ENCODE measurements at places on chromosomes 2 and 18.

DNA sequence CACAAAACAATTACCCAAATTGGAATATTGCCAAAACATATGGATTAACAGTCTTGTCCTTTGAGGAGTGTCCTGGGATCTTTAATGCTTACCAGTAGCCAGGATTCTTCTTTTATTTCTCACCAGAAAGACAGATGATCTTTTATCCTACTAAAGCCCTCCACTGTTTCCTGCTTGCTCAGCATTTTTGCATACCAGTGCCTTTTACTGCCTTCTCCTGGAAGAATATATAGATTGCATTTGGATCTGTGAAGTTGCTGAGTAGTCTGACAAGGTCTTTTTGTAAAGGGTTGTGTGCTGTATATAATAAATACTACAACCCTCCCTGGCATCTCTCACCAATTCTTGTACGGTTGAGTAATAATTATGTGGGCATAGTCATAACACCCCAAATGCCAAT lies 652.2 kb downstream of the LRRTM4 start:
- DNase-seq = no peak

GRCh38 chr2:121454549-121455090 lies 76.1 kb upstream of the RNU4ATAC start:
- no peak for DNase-seq

DNA sequence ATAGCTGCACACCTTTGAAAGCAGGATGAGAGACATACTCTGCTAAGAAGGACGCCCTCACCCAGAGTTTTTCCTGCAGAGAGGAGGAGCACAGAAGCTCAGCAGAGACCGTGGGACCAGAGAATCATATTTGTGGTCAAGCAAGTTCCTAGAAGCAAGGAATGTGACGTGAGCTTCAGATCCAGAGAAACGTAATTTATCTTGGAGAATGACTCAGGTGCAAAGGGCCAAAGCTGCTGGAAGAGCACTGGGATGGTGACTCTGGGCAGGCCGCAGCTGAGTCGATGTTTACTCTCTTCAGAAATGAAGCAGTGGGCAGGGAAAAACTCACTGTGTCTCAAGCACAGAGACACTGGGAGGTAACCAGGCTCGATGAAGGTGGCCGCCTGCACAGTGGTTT lies 50.1 kb upstream of the IGFBP2 start:
- no peak for DNase-seq

DNA sequence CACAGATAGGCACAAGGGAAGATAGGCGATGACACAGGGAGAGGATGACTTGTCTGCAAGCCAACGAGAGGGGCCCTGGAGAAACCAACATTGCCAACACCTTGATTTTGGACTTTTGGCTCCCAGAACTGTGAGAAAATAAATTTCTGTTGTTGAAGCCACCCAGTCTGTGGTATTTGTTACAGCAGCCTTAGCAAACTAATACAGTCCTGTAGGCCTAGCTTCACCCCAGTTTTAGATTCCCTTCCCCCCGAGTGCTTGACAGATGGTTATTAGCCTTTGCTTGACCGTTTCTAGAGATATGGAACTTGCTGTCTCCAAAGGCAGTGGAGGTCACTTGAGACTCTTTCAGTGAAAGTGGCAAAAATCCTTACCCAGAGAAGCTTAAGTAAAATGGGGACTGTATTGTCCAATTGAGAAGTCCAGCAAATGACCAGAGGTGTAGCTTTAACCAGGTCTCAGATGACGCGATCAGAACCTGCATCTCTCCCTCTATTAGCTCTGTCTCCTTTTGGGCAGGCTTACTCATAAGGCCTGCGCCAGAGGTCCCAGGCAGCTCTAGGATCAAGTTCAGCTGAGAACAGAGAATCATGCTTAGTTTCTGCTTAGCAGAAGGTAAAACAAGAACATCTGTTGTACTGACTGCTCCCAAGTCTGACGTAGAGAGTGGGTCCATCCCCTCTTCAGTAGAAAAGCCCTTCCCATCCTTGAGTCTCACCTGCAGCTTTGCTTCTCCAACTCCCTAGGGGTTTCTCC lies 50.4 kb downstream of the MFSD6 start:
- no peak for DNase-seq

DNA sequence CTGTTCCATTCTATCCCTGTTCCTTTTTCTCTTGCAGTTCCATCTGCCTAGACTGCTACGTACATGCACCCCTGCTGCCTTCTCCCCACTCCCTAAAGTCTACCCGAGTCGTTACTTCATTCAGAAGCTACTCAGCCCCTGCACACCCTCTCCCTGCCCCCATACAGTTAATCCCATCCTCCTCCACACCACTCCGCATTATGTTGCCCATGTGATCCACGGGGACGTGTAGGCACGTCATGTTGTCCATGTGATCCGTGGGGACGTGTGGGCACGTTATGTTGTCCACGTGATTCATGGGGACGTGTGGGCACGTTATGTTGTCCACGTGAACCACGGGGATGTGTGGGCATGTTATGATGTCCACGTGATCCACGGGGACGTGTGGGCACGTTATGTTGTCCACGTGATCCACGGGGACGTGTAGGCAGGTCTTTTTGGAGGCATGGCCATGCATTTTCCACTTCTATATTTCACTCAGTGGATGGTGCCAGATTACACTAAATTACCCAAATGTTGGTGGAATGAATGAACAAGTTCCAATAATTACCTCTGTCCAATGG lies 299.5 kb downstream of the DCDC2C start:
- no peak for DNase-seq

DNA sequence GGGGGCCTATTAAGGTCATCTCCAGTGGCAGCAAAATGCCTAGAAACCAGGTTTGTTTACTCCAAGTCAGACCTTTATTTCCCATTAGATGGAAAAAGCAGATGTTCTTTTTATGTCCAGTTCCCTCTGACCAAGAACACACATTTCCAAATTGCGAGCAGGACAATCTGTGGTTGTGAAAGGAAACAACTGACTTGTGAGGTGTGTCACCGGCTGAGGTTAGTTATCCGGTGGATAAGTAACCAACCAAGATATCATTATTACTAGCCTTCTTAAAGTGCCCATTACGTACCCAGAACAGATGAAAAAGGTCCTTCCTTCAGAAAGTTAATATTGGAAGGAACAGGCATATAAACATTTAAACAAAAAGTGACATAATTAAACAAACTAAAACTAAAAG lies 112.9 kb downstream of the THADA start:
- DNase-seq = peak; percentile 67

DNA sequence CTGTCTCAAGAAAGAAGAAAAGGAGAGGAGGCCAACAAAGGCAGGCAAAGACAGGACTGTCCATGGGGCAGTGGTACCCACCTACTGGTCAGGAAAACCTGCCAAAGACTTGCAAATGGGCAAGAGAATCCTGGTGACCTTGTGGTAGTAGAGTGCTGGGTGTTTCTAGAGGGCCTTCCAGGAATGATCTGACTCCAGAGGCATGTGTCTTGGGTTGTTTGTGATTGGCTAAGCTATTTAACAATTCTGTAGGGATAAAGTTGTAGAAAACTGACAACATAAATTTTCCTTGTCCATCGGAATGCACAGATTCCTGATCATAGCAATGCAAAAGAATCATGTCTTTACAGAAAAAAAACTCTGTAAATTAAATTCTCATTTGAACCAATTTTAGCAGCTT lies 68.5 kb upstream of the ZNF532 start:
- no peak for DNase-seq

DNA sequence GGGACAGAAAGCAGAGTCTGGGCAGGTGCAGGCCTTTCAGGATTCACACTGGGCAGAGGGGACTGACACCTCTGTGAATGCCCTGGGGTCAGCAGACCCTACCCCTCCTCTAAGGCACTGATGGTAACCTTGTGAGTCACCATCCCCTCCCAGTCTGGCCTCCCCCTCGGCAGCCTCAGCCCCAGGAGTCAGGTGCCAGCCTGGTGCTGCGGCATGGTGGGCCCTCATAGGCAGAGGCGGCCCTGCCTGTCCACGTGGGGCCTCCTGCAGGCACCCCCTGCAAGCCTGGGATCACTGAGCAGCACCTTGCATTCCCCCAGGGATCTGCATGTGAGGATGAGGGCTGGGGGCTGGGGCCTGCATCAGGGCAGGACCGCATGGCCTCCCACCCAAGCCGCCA lies 4.8 kb upstream of the GPR17 start:
- no peak for DNase-seq

DNA sequence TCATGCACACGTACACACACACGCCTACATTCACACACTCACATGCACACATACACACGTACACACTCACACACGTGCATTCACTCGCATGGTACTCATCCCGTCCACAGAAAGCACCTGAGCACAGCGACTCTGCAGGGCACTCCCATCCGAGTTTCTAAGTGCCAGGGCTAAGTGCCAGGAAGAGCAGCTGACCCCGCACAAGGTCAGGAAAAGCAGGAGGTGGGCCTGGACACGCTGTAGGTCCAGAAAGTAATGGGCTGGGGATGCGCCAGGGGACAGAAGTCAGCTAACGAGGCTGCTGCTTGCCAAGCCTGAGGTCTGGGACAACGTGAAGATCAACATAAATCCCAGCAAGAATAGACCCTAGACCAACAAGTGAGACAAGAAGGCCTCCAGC lies 15.8 kb downstream of the ADI1 start:
- no peak for DNase-seq

DNA sequence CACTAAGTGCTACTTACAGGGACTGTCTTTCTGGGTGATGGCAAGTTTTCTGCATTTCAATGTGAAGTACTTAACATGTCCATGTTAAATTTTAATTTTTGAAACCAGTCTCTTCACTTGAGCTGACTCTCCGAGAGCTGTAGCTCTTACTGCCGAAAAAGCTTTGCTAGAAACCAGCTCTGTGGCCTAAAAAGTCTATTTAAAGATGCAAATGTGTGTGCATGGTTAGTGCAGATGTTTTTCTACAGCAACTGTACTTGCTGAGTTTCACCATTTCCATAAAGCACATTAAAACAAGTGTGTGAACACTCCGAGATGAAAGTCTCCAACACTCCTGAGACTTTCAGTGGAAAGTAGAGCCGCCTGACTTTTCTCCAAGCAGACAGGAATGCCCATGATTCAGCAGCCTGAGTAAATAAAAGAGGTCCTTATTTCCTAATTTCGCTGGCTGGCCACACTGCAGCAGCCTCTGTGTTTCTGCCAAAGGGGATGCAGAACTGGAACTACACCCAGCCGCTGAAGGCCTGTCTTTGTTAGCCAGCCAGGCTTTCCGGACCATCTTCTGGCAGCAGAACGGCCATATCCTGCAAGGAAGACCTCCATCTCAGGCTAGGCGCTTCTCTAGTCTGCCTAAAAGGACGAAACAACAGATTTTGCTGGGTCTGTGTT lies 121.2 kb downstream of the ZNF521 start:
- peak; percentile 39 for DNase-seq

DNA sequence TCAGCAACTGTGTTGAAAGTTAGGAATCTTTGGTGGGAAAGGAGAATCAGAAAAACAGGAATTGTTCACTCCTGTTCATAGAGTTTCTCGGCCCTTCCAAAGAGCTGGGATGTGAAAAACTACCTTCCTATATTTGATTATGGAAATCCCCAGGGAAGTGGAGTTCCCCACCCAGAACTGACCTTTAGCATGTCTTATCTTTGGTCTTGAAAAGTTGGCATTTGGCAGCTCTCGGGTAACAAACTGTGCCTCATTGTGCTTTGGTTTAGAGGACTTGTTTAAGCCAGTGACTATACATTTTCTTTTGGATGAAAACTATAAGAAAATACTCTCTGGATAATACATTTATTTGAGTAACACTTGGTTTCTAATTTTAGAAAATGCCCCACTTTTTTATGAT lies 51.3 kb upstream of the CERS6 start:
- no peak for DNase-seq

GRCh38 chr2:105398336-105399206 lies at the start of gene FHL2:
TSS of gene FHL2 (minus strand) at chr2:105399051. CDS start at chr2:105386516, 12,535 bp downstream.
- peak; percentile 56 for DNase-seq

- DNase-seq = no peak
These were observed 54.2 kb downstream of the ACTR2 start for GRCh38 chr2:65281627-65282351.

DNA sequence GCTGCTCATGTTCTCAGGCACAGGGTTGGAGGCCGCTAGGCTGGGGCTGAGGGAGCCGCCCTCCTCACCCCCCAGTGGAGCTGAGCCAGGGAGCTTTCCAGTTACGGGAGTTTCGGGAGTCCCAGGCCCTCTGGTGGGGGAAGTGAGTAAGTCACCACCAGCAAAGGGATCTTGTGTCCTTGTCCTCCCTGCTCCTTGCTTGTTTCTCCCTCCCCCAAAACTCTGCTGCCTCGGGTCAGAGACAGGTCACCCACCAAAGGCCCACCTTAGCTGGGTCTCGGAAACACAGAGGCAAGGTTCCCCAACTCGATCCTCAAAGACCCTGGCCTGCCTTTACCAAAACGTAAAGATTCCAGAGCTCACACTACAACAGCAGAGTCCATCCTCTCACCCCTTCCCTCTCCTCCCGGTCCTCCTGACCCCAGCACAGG lies 60.5 kb upstream of the POMC start:
- peak; percentile 62 for DNase-seq

DNA sequence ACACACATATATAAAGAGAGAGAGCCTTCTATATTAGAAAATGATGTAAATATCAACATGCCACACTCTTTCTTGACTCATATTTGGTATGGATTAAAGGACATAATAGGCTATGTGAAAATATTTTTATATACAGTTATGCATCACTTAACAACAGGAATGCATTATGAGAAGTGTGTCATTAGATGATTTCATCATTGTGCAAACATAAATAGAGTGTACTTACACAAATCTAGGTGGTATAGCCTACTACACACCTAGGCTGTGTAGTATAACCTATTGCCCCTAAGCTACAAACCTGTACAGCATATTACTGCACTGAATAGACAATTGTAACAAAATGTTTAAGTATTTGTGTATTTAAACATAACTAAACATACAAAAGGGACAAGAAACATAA lies 354.8 kb upstream of the CNTNAP5 start:
- no peak for DNase-seq

- no peak for DNase-seq
These were observed 439.3 kb downstream of the TMX3 start for GRCh38 chr18:68275616-68276015.

DNA sequence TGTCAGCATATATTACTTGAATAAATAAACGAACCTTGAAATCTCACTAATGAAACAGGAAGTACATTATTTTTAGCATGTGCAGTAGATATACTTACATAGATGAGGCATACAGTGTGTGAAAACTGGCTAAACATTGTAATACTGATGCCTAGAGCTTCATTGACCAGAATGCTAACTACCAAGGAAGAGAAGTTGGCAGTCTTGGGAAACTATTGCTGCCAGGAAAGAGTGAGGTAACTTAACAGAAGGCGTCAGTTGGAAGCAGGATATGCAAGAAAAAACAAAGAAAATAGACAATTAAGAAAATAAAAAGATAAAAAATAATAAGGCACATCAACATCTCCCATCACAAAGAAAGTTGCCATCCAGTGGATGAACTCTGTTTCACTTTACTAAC lies 963.0 kb downstream of the TDRD15 start:
- DNase-seq = no peak

- DNase-seq = no peak
These were observed 19.3 kb downstream of the CXCR2 start for GRCh38 chr2:218145124-218145523.

GRCh38 chr2:3290655-3291054 lies 87.0 kb downstream of the EIPR1 start:
- DNase-seq = no peak

All from inflammatory macrophage treated with lipopolysaccharide for 4 hours (primary cell).